ENCODE measurements at places on chromosomes 3 and 15.

DNA sequence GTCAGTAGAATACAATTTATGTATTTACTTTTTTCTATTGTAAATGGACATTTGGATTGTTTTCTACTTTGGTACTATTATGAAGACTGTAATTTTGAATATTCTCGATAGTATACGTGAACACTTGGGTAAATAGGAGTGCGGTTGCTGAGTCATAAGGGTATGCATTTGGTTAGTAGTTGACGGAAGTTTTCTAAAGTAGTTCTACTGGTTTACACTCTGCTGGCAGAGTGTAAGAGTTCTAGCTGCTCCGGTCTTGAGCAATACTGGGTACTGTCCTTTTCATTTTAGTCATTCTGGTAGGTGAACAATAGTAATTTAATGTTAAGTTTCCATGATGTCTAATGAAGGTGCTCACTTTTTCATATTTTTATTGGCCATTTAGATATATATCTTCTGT lies 70.0 kb downstream of the MEF2A start:
- no peak for DNase-seq

DNA sequence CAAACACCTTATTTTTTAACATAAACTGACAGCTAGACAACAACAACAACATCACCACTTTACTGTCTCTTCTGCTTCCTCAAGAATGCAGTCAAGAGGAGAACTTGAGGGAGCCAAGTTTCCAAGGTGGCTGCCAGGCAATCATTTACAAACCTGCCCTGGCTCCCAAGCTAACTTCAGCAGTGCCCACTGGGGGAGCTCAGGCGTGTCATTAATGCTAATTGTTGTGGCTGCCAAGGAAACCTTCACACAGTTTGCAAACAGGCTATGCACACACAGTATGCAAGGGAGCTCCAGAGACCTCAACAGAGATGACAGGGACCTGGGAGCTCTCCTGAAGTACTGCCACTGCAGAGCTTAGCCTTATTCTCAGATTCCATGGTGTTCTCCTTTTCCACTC lies 2.1 kb downstream of the DZIP1L start:
- no peak for DNase-seq

DNA sequence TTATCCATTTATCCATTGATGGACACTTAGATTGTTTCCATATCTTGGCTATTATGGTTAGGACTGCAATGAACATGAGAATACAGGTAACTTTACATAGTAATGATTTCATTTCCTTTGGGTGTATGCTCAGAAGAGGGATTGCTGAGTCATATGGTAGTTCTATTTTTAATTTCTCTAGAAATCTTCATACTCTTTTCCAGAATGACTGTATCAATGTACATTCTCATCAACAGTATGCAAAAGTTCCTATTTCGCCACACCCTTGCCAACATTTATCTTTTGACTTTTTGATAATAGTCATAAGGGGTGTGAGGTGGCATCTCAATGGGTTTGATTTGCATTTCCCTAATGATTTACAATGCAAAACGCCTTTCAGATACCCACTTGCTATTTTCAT lies 6.2 kb upstream of the NIPA1 start:
- no peak for DNase-seq

DNA sequence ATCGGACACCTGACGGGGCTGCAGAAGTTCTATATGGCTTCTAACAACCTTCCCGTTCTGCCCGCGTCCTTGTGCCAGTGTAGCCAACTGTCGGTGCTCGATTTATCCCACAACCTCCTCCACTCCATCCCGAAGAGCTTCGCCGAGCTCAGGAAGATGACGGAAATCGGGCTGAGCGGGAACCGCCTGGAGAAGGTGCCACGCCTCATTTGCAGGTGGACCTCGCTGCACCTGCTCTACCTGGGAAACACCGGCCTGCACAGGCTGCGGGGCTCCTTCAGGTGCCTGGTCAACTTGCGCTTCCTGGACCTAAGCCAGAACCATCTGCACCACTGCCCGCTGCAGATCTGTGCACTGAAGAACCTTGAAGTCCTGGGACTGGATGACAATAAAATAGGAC lies 9.8 kb upstream of the LRRC34 start:
- no peak for DNase-seq

GRCh38 chr15:76963596-76963995 lies 31.3 kb upstream of the PSTPIP1 start:
- no peak for DNase-seq

DNA sequence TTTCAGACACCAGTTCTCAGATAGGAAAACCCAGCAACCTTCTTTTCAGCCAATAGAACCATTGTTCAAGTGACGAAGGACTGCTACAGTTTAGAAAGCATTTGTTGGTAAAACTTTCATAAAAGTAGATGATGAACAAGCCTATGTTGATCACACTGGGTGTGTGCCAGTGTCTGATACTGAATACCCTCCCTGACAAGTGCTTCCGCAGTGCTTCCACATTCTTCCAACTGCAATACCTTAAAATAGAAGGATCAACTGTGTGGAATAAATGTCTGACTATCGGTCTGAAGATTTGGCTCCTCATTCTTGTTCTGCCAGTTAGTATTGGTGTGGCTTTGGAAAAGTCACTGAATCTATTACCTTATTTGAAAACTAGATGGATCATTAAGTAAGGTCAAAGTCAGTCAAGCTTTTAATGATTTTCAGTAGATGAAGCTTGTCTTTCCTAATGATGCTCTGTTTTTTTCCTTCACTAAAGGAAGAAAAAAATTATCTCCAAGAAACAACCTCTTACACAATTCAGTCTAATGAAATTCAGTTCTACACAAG lies 479.4 kb upstream of the CBLB start:
- no peak for DNase-seq

GRCh38 chr15:22895465-22896190 lies 57.2 kb downstream of the NIPA2 start:
- DNase-seq = no peak

GRCh38 chr3:82363131-82363530 lies 601.7 kb upstream of the GBE1 start:
- DNase-seq = no peak

DNA sequence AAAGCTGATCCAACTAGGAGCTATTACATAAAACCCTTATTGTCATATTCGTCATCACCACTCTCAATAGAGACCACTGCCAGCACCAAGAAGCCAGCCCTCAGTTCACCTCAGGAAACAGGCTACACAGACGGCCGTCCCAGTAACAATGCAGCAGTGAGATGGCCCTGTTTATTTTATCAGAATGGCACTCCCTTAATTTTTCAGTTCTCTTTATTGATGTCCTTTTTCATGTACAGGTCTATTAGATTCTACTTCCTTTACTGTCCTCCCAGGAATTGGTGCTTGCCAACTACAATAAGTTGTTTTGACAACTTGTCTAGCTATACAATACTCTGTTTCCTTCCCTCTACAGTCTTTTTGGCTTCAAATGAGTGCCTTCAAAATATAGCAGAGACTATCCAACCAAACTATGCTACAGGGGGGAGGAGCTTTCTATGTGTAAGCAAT lies 272.5 kb downstream of the ZBTB20 start:
- DNase-seq = no peak

GRCh38 chr3:177229791-177230190 lies 32.5 kb upstream of the TBL1XR1 start:
- no peak for DNase-seq

DNA sequence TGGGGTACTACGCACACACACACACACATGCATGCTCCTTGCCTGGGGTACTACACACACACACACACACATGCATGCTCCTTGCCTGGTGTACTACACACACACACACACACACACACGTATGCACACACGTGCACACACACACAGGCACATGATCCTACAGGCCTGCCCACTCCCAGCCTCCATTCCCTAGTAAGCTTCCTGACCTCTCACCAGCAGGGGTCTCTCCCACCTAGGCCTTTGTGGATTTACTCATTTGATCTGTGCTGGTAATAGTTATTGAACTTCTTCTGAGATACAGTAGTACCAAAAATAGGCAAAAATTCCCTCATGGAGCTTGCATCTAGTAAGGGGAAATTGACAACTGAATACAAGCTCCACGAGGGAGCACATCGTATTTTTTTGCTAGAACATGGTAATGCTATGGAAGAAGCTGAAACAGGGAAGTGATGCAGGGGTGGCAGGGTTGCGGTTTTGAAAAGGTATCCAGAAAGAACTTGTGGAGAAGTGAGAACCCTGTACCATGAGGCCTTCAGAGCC lies 19.1 kb downstream of the TTC21A start:
- DNase-seq = no peak

DNA sequence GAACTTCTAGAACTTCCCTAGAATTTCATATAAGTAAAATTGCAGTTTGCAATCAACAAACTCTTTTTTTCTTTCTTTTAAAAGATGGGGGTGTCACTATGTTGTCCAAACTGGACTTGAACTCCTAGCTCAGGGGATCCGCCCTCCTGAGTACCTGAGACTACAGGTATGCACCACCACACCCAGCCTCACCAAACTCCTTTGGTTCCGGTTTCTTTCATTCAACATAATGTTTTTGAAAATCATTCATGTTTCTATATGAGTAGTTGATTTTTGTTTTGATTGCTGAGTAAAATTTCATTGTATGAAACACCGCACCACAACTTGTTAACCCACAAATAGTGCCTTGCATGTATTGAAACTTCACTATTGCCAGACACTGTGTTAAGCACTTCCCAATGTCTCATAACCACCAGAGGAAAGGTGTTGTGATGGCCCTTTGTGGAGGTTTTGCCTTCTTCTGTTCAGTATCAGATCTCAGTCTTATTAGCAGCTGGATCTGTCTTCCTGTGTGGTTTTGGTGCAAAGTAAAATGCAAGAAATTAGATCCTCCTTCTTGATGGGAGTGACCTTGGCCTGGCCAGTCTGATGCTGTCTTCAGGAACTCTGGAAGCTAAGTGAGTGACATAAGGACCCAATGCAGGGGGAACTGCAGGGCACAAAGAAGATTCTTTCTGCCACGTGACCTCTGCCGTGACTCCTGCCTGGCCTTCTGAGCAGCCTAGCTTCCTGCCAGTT lies 78.8 kb upstream of the UBE2E1 start:
- DNase-seq = no peak

DNA sequence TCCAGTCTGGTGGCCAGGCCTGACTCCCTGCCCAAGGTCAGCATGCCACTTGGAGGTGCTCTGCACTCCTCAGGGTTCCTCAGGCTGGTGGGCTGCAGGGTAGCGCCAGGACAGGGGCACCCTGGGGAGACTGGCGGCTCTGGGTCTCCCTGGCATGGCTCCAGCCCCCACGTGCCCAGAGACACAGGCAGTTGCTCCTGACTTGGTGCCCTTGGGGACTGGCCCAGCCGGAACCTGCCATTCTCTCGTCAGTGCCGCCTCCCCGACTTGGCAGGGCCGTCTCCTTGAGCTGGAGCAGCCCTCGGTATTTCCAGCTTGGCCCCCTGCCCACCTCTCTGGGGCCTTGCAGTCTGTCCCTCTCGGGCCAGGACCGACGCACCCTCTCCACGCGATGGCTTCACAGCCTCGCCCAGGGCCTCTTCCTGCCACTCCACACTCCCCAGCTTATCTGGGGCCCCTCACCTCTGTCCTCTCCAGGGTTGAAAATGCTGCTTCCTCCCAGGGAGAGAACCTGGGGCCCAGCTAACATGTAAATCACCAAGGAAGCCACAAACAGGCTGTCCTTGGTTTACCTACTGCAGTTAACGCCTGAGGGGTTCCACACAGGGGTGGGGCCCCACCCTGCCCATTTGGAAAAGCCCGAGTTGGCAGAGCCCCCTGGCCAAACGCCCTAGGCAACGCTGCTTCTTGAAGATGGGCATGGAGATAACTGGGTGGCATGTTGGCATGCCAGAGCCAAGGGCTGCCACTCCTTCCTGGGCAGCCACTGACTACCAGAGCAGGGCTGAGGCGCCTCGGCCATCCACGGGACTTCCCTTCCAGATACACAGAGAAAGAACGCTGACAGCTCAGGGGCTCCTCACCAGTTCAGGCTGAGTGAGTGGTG lies 61.4 kb downstream of the SMAD6 start:
- no peak for DNase-seq

DNA sequence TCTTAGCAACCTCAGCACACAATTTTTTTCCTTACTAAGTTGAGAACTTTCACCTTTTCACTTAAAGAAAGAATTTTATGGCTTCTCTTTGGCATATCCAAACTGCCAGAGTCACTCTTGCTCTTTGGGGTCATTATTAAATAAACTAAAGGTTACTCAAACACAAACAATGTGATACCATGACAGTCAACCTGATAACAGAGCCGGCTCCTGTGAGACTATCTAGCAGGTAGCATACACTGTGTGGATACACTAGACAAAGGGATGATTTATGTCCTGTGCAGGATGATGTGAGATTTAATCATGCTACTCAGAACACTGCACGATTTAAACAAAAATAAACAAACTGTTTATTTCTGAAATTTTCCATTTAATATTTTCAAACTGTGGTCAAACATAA lies 35.6 kb downstream of the LRRFIP2 start:
- DNase-seq = no peak

DNA sequence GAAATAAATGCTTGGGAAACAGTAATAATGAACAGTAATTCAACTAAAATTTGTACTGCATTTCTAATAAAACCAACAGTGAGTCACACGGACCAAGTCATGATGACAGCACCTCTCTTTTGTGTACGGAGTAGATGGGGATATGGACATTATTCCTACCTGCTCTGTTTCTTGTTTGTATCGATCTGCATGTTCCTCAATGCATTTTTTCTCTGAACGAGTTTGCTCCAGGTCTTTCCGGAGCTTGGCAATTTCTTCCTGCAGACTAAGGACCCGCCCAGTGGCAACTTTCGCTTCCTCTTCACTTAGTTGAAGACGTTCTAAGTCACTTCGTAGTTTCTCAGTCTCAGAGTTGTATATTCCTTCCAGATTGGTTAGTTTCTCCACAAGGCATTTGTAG lies 74.4 kb upstream of the MYO5C start:
- no peak for DNase-seq

GRCh38 chr3:147406028-147406931 lies at the start of gene ZIC4:
TSS of gene ZIC4 (minus strand) at chr3:147406543. CDS start at chr3:147402797, 3,746 bp downstream.
- DNase-seq = no peak

DNA sequence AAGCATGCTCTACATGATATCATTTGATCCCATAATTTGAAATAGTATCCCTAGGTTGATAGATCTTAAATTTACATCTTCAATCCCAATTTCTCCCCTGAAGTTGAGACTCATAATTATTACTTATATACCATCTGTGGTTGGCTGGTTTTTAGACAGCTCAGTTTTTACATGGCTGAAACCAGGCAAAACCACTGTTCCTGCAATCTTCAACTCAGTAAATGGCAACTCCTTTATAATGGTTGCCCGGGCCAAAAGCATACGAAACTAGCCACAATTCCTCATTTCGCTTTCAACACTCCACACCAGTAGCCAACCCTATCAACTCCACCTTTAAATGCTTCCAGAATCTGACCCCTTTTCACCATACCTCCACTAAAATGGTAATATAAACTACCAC lies 118.5 kb downstream of the TGFBR2 start:
- DNase-seq = no peak

DNA sequence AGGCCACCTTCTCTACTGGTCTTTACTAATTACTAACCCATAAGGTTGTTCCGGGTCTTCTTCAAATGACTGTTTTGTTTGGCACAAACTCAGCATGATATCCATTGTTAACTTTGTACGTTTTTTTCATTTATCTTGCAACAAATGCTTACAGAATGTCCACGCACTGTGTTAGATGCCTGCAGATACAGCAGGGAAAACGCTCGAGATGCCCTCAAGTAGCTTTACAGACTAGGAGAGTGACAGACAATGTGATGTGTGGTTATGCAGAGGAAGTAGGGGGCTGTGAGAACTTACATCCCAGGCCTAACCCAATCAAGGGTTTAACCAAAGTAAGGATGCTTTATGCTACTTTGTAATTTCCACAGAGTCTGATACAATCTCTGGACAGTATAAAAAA lies 949 bp upstream of the RFC4 start:
- no peak for DNase-seq

GRCh38 chr3:169158379-169158778 lies 505.1 kb downstream of the MECOM start:
- DNase-seq = no peak

- no peak for DNase-seq
Observed at GRCh38 chr3:185330644-185331043, 32.3 kb upstream of the MAP3K13 start.
